Suppressor macrophage treated with lipopolysaccharide for 4 hours (primary cell): ENCODE measurements at places on chromosomes 12 and 14.

DNA sequence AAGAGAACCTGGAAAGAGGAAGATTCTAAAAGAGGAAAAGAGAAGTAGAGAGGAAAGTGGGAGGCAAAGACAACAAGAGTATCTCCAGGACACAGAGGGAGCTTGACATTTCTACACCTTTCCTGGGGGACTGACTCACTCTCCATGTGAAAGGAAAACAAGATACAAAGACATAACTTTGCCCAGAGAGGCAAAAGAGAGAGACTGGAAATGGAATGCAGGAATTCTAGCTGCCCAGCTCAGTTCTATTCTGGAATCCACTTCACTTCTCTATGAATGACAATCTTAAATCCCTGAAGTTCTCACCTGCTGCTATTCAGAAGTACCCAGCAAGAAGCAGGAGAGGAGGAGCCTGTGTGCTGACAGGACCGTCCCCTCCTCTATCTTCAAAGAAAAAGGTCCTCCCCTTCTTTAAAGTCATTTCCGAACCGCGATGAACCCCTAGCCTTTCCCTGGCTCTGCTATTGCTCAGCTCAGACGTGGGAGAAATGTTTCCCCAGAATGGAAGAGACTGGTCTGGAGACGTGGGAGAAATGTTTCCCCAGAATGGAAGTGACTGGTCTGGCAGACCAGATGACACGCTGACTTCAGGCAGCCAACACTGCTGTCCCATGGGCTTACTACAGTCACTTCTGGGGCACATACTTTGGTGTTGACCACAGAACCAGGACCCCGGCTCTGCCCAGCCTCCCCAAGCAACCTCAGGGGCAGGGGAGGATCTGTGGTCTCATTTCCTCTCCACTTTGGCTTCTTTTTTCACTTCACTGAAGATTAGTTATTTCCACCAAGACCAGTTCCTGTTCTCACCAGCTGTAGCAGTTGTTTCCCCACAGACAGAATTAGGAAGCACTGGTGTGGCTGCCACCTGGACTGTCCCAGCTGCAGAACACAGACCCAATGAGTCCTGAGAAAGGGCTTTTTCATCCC, 8.3 kb downstream of the FMNL3 start:
- peak; percentile 84 for DNase-seq

DNA sequence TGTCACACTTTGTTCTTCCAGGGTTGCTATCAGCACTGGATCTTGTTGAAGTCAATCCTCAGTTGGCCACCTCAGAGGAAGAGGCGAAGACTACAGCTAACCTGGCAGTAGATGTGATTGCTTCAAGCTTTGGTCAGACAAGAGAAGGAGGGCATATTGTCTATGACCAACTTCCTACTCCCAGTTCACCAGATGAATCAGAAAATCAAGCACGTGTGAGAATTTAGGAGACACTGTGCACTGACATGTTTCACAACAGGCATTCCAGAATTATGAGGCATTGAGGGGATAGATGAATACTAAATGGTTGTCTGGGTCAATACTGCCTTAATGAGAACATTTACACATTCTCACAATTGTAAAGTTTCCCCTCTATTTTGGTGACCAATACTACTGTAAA, 23.7 kb downstream of the VTI1B start:
- no peak for DNase-seq

DNA sequence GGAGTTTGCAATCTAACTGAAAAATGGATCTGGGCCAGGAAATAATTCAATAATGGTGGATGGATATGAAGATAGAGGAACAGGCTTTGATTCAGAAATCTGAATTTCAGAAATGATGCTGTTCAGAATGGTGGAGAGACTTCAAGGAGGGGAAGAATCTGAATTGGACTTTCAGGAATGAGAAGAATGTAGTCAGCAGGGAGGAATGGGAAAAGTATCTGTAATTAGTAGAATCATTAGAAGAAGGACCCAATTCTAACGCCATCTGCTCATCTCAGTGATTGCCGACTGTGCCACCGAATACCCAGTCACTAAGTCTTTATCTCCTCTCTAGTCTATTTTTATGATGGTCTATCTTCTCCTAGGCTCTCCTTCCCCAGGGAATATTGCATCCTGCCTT, 363.2 kb downstream of the GALC start:
- DNase-seq, result no peak

DNA sequence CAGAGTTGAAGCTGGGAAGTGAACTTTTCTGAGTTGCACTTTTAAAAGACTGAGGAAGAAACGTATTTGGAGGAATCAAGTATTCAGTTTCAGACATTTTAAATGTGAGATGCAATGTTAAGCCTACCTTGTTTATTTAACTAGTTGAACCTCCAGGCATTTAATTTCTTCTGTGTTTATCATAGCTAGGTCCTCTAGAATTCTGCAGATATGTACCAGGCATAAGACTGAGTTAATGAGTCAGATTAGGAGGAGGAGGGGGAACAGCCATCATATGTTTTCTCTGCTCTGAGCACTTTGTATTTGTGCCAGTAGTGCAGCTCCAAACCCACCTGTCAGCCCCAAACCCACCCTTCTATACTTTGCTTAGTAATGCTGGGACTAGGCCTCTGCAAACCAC, 16.4 kb upstream of the SAMD4A start:
- no peak for DNase-seq

GRCh38 chr14:61549425-61549824, 145.9 kb upstream of the HIF1A start:
- DNase-seq, result peak; percentile 95

GRCh38 chr12:120998435-120998834, 17.9 kb downstream of the C12orf43 start:
- no peak for DNase-seq

GRCh38 chr12:108634341-108634751, 652 bp upstream of the SELPLG start:
- peak; percentile 72 for DNase-seq
